ENCODE measurements at places on chromosomes 2 and 18. TPM values are rescaled to one million over a fixed set of nuclear protein-coding genes. Genes with fewer than 3 reads are reported as not detected.

Gene LRP1B
- 4.0 TPM for total RNA-seq

Gene GALNT13
- total RNA-seq, result 35.1 TPM

Gene GAD1
- total RNA-seq, result not detected

Gene CNRIP1
- 7.3 TPM for total RNA-seq

Gene MLPH
- total RNA-seq, result 81.6 TPM

Gene SNORC
- total RNA-seq, result 2.8 TPM

Gene TMEM178A
- total RNA-seq, result not detected

Gene GCG
- not detected for total RNA-seq

Gene GAREM1
- total RNA-seq, result 9.5 TPM

Gene MGAT4A
- 2.7 TPM for total RNA-seq

Gene DQX1
- not detected for total RNA-seq

Gene RPRM
- total RNA-seq, result 0.10 TPM

Gene EMX1
- not detected for total RNA-seq

Gene RGPD6
- total RNA-seq, result 18.0 TPM

Gene IMP4
- 120 TPM for total RNA-seq

Gene GAL3ST2
- total RNA-seq, result not detected

Gene UGT1A3
- not detected for total RNA-seq

Gene ZNF396
- total RNA-seq, result 1.2 TPM

Gene GRHL1
- total RNA-seq, result 0.57 TPM

Gene TTR
- total RNA-seq, result not detected

Gene TRIM43
- not detected for total RNA-seq

Gene SFXN5
- 13.7 TPM for total RNA-seq

Gene SPDYA
- total RNA-seq, result 0.23 TPM

Gene KHK
- total RNA-seq, result 1.7 TPM

Gene TFCP2L1
- total RNA-seq, result 0.09 TPM

Gene C2orf66
- total RNA-seq, result 0.84 TPM

Gene UGT1A9
- not detected for total RNA-seq

Gene HOXD13
- 5.2 TPM for total RNA-seq

Gene ZNF521
- total RNA-seq, result not detected

Gene LINC00305
- total RNA-seq, result not detected

Gene DHRS9
- not detected for total RNA-seq

Gene SIGLEC15
- total RNA-seq, result not detected

Gene POU3F3
- total RNA-seq, result not detected

Gene MARCO
- not detected for total RNA-seq

Gene QPCT
- total RNA-seq, result 311 TPM

Gene NEMP2
- total RNA-seq, result 13.0 TPM

Gene EPB41L3
- total RNA-seq, result 554 TPM

Gene ANO7
- 1.9 TPM for total RNA-seq

Gene GPBAR1
- not detected for total RNA-seq
